Inflammatory macrophage treated with lipopolysaccharide for 1 hour (primary cell): ENCODE measurements at places on chromosomes 6 and 20.

DNA sequence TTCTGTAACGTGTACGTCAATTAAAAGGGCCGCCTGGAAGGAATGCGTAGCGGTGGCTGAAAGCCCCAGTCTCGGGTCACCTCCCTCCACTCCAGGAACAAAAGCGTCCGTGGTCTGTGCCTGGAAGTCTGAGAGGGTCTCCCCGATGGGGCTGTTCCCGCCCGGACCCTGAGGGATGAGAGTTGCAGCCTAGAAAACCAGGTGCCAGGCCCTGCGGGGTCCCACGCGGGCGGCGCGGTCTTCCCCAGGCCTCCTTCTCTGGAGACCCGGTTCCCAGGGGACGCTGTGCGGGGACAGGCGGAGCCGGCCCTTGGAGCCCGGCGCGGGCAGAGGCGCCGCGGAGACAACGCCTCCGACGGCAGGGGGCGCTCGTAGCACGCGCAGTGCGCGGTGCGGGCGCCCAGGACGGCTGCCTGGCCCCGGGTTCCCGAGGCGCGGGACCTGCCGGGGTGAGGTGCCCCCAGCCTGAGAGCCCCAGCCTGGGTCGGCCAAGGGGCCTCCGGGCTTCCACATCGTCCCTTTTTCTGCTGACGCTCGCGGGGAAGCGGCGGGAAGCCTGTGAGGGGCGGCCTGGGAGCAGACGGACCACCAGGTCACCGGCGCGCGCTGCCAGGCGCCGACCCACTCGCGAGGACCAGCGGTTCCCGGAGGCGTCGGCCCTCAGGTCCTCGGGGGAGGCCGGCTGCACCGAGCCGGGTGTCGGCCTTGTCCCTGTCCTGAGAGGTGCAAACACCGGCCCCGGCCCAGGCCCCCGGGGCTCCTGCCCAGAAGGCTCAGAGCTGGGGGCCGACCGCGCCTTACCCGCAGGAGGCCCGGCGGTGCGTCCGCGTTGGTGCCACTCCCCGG is 5.3 kb upstream of the FOXC1 start:
- DNase-seq, result peak; percentile 80

- no peak for DNase-seq
Observed at GRCh38 chr20:10943686-10944265, 270.0 kb upstream of the JAG1 start.

- DNase-seq, result no peak
Observed at GRCh38 chr20:9200620-9201019, 131.7 kb downstream of the PLCB4 start.

DNA sequence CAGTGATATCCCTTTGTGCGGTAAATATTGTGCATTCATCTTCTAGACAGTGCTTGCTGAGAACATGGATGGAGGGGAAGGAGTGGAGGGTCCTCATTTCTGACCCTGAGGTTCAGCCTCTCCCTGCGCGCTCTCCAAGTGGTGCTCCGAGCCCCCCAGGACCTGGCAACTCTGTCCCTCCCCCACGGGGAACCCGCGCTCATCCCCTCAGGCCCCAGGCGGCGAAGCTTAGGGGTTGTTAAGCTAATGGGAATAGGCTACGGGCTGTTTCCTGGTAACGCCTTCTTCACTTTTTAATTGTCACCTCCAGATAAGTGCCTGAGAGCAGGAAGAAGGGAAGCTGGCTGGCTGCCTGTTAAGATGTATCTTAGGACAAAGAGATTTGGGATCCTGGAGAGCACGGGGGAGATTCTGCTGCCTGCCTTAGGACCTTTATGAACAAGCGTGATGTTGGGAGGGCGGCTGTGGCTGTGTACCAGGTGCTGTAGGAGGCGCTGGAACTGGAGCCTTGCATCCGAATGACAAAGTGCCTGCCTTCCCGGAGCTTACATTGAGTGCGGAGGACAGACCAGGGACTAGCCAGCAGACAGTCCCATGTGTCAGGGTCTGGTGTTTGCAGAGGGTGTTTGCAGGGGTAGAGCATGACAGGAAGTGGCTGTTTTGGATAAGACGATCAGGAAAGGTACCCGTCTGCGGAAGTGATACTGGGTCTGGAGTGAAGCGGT is 11.7 kb downstream of the TSHZ2 start:
- no peak for DNase-seq

GRCh38 chr6:7640607-7641577 is 50.9 kb downstream of the SNRNP48 start:
- DNase-seq, result no peak

GRCh38 chr6:16028966-16029365 is 99.9 kb upstream of the MYLIP start:
- DNase-seq, result no peak

DNA sequence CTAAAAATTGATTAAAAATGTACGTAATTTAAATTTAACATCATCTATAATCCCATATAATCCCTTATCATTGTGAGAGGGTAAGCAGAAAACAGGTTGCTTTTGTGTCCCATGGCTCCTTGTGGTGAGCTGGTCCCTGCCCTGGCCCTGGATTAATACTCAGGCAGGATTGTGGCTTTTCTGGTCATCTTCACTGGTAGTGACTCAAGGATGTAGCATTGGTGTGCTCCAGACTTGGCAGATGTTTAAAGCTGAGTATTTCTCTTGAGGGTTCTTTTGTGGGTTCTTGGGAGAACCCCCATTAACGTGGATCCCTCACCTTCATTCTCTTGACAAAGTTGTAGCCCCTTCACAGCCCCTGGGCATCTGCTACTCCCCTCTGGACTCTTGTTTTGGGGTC is 39.3 kb downstream of the SNRNP48 start:
- no peak for DNase-seq

- peak; percentile 69 for DNase-seq
Observed at GRCh38 chr6:30541515-30542403, 14.5 kb downstream of the GNL1 start.

- no peak for DNase-seq
Observed at GRCh38 chr6:1916334-1917070, 306.8 kb downstream of the FOXC1 start.

- DNase-seq, result no peak
Observed at GRCh38 chr6:157033428-157034140, 256.4 kb downstream of the ARID1B start.

- DNase-seq, result no peak
Observed at GRCh38 chr20:53070224-53070623, 98.1 kb downstream of the TSHZ2 start.

- no peak for DNase-seq
Observed at GRCh38 chr6:123007885-123008284, 11.8 kb downstream of the CLVS2 start.

DNA sequence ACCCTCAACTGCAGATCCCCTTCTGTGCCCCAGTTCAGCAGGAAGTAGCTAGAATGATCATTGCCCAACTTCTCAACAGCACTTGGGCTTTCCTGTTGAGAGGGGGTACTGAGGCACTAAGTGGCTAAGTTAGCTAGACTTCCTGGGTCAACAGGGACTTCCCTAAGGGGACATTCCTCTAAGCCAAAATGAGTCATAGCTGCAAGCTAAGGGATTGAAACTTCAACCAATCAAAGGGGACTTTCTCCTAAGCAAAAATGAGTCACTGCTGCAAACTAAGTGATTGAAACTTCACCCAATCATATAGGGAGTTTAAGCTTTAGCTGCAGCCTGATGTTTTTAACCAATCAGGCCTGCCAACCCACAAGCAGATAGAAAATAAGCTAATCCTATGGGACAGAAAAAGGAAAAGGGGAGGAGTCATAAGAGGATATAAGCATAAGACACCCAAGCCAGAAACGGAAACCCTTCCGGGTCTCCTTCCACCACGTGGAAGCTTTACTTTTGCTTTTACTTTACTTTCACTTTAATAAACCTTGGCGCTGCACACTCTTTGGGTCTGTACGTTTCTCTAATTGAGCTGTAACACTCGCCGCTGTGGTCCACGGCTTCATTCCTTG is 659.0 kb upstream of the HS3ST5 start:
- DNase-seq, result no peak

DNA sequence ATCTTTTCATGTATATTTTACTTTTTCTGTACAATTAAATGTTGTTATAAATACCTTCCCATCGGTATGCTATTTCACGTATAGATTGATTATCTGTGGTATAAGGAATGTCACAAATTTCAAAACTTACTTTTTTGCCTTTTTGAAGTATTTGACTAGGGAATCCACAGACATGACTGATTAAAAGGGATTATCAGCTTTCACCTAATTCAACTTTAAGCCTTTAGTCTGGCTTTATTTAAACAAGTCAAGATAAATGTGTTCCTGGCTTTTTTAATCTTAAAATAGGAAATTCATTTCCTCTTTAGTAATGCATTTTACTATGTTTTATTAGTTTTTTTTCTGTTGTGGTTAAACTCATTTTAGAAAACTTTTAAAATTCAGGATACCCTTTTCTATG is 160.0 kb downstream of the MACROD2 start:
- DNase-seq, result no peak

- DNase-seq, result peak; percentile 95
Observed at GRCh38 chr6:32637219-32637880, at the start of gene HLA-DQA1. HLA-DQA1 (plus strand) TSS chr6:32637406; CDS start chr6:32637459, 53 bp downstream.

DNA sequence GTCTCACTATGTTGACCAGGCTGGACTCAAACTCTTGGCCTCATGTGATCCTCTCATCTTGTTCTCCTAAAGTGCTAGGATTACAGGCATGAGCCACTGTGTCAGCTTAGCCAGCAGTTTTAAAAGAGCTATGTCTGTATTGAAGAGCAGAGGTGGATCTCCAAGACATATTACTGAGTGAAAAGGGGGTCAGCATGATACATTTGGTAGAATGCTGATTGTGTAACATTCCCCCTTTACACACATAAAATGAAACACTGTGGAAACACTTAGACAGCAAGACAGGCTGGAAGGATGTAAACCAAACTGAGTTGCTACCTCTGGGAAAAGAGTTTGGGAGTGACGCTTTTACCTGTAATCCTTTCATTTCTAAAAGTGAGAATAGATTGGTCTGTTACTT is 1.7 kb upstream of the RIPOR3 start:
- DNase-seq, result no peak

DNA sequence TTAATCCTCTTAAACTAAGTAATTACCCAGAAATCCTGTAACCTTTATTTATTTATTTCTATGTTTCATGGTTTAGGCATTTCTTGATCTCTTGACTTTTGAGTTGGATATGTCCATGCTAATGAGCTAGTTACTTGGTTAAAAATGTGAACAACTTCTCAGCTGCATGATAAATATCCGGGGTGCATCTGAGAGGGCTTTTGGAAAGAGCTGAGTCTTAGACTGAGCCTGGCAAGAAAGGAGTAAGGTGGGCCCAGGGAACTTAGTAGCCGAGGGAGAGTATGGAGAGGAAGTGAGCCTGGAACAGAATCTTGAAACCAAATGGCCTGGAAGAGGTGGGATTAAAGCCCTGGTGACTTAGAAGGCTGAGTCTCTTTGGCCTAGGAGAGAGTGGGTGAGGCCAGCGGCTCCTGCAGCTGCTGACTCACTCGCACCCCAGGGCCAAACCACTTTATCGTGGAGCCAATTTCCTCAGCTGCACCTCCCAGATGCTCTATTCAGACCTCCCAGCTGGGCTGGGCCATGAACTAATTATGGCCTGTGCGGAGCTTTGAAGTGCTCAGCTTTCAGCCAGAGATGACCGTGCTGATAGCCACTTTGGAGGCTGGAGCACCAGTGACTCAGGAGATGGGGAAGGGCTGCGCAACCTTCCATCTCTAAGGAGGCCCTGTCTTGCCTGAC is 19.1 kb downstream of the TGM3 start:
- DNase-seq, result peak; percentile 86

GRCh38 chr20:41140226-41141133 is 3.1 kb downstream of the PLCG1 start:
- no peak for DNase-seq

GRCh38 chr6:16985513-16986284 is 116.2 kb upstream of the STMND1 start:
- peak; percentile 60 for DNase-seq

DNA sequence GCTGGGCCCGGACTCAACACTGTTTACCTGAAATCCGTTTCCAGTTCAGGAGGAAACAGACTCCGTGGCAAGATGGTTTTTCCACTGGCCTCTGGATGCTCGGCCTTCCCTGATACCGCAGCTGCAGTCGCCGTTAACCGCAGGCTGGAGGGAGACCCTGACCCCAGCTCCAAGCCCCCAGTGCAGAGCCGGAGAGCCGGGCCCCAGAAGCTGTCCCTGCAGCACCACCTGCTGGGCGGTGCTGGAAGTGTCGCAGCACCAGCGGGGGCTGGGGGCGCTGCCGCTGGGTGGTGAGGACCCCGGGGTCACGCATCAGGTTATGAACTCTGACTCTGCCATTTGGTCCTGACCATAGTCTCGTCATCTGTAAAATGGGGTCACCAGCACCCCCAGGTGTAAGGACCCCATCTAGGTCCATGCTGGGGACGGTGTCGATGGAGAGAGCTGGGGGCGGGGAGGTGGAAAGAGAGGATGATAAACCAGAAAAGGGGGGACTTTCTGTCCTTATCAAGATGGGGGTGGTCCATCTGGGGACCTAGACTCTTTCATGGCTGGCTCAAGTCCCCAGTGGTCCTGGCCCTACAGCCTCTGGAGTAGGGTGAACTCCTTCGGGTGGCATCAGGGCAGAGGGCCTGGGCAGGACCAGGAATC is 20.8 kb upstream of the CHRNA4 start:
- peak; percentile 18 for DNase-seq

DNA sequence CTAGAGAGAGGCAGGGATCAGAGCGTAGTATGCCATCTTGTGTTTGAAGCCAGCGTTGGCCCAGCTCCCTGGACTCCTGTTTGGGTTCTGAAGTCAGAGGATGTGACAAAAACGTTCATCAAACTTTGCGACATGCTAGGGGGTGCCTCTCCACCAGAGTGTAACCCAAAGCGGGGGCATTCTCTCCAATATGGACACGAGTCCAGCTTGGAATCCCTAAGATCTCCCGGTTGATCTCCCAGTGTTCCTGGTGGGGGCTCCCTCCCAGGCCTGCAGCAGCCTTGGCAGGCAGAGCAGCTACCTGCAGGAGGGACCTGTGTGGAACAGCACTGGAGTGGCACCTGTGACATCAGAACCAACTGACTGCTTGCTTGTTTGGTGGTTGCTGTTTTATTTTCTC is 218.8 kb upstream of the ECI2 start:
- DNase-seq, result no peak

DNA sequence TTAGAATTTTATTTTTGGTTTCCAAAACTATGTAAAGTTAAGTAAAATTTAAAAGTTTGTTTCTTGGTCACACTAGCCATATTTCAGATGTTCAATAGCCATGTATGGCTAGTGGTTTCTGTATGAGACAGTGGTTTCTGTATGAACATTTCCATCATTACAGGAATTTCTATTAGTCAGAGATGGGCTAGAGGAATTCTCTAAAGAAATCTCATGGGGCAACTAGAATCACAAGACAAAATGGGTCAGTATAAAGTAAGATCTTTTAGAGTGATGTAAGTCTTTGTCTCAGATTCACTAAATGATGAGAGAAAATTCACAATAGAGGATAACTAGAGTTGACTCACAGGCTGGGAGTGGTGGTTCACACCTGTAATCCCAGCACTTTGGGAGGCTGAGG is 149.0 kb downstream of the FUT9 start:
- no peak for DNase-seq

- no peak for DNase-seq
Observed at GRCh38 chr6:151721671-151722070, 85.8 kb upstream of the ESR1 start.

GRCh38 chr6:136466777-136467176 is 83.4 kb downstream of the MAP7 start:
- DNase-seq, result no peak

GRCh38 chr6:68726992-68727391 is 91.9 kb downstream of the ADGRB3 start:
- DNase-seq, result no peak

GRCh38 chr6:6006006-6006427 is 708 bp downstream of the NRN1 start:
- no peak for DNase-seq
